ENCODE measurements at places on chromosomes 2 and 18.

DNA sequence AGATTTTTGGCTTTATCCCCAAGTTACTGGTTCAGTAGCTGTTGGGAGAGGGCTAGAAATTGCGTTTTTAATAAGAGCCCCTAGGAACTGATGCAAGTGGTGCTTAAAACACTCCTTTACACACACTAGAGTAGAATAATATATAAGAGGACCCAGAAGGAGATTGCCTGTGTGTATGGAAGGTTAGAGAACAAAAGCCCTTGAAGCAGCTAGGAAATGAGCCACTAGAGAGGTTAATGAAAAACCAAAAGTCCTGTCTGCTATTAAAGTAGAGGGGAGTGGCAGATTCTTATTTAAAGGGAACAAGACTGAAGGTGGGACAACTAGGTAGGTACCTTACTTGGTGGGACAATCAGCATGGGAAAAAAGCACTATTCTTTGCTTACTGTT, 14.4 kb upstream of the SLC39A10 start:
- DNase-seq: no peak

GRCh38 chr2:196967116-196967515, 40.6 kb upstream of the PGAP1 start:
- no peak for DNase-seq

GRCh38 chr18:56853961-56854360, 202.8 kb downstream of the WDR7 start:
- no peak for DNase-seq

DNA sequence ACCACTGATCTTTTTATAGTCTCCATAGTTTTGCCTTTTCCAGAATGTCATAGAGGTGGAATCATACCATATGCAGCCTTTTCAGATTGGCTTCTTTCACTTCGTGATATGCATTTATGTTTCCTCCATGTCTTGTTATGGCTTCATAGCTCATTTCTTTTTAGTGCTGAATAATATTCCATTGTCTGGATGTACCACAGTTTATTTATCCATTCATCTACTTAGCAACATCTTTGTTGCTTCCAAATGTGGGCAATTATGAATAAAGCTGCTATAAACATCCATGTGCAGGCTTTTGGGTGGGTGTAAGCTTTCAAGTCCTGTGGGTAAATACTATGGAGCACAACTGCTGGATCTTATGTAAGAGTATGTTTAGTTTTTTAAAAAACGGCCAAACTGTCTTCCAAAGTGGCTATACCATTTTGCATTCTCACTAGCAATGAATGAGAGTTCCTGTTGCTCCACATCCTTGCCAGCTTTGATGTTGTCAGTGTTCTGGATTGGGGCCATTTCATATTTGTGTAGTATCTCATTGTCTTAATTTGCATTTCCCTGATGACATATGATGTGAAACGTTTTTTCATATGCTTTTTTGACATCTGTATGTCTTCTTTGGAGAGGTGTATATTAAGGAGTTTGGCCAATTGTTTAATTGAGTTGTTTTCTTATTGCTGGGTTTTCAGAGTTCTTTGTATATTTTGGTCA, 20.6 kb downstream of the STPG4 start:
- no peak for DNase-seq

DNA sequence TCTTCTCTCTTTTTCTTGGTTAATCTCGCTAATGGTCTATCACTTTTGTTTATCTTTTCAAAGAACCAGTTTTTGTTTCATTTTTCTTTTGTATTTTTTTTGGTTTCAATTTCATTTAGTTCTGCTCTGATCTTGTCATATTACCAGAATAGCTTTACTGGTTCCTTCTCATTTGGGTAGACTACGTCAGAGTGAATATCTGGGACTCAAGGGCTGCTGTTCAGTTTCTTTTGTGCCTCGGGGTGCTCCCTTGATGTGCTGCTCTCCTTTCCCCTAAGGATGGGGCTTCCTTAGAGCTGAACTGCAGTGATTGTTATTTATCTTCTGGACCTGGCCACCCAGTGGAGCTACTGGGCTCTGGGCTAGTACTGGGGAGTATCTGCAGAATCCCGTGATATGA, 29.4 kb upstream of the IL1RN start:
- no peak for DNase-seq

GRCh38 chr2:100409975-100410647, 7.4 kb downstream of the CHST10 start:
- no peak for DNase-seq

DNA sequence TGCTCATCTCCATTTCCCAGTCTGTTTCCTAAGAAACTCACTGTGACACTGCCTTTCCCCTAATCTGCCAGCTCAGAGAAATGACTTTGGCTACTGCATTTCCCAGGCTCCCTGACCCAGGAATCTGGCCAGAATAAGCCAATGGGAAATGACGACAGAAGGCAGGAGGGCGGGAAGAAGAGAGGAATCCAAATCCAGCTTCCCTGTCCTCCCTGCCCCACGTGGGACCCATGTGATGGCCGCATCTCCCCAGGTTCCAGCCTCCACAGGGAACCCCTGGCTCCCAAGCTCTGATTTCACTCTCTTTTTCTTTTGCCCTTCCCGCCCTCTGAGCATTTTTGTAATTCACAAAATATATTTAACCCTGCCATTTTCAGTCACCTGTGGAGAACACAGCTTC, 37.8 kb upstream of the RAB12 start:
- no peak for DNase-seq

DNA sequence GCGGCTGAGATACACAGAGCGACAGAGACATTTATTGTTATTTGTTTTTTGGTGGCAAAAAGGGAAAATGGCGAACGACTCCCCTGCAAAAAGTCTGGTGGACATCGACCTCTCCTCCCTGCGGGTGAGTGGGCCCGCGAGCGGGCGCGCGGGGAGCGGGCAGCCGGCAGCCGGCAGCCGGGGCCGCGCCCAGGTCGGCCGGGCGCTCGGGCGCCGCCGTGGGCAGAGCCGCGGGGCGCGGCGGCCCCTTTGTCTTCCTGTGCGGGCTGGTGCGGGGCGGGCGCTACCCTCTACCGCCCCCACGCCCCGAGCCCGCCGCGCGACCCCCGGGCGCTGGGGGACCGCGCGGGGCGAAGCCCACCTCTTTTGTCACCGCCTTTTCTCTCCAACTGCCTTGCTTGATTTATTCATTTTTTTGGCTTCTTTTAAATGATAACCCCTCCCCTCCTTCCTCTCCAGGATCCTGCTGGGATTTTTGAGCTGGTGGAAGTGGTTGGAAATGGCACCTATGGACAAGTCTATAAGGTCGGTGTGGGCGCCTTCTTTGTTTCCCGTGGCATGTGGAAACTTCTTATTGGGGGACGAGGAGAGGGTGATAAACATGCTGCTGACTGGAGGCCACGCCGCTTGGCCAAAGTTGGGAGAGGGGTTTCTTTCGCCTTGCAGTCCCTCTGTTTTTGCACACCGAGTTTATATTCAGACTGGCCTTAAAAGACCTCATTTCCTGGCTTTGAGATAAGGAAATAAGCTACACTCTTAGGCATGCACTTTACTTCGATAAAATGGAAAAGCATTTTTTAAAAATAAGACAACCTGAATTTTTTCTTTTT, 722 bp downstream of the MAP4K4 start:
- no peak for DNase-seq

GRCh38 chr18:5095239-5095638, 101.8 kb downstream of the AKAIN1 start:
- DNase-seq: no peak

DNA sequence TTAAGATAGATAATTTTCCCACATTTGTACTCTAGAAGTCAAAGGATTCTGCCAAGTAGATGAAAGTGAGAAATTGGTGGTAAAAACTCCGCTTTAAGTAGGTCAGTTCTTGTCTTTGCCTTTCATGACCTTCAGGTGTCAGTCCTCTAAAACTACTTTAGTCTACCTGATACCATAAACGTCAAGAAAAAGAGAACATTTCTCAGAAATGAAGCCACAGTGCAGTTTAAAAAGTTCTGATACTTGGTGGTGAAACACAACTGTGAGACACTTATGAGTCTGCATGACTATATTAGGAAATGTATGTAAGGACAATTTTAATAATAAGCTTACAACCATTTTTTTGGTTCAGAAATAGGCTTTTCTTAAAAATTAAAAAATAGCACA, 583.3 kb downstream of the SATB2 start:
- no peak for DNase-seq

GRCh38 chr2:213261715-213262114, 22.5 kb upstream of the SPAG16 start:
- no peak for DNase-seq

GRCh38 chr2:108918941-108919341, 70.1 kb downstream of the EDAR start:
- no peak for DNase-seq

All from HuH-7.5 (cell line).